Cerebellar nuclear complex (tissue), 1 donor: ENCODE measurements at places on chromosomes 4 and X.

DNA sequence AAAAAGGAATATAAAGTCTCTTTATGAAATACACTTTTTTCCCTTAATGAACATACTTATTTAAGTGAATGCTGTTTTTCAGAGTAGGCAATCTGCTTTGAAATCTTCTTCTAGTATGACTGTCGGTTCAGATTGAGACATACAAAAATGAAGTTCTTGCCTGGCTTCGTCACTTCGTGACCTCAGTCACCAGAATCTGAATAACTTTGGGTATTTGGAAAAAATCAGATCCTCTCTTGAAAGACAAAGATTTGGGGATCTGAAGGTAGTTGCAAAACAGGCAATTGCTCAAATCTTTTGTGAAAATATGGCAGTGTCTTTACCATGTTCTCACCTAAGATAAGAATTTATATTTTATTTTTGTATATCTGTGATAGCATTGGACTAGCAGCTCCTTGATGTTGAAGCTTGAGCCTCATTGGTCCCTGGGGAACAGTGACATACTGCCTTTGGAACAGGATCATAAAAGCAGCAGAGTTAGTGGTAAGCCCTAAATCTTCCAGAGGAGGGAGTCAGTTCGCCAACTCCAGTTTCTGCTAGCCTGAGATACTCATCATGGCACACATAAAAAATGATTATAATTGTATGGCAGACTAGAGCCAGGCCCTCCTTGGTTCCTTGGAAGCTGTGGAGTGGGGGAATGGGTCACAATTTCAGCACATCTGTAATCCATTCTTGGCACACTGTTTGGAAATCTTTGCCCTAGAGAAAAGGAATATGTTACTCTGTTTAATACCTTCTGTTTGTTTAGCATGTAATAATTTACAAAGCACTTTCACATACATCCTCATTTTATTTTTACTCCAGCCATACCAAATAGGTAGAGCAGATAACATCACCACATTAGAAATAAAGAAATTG, 5.0 kb downstream of the ARFIP1 start:
- DNase-seq: no peak

- no peak for DNase-seq
These were observed 12.9 kb downstream of the PDLIM3 start for GRCh38 chr4:185522451-185522850.

DNA sequence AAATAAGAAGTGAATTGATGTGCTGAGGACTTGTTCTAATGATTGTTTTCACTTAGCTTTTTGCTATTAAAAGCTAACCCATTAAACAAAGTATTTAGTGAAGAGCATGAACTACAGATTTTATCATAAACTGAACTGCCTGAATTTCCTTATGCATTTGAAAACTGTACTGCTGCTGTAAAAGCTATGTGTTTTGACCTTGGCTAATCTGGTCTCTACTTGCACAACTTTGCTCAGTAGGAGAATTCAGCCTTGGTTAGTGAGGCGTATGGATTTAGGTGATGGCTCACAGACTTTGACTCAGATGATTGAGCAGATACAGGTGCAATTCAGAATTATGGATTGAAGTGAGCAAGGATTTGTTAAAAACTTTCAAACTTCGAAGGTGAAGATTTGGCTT, 38.7 kb upstream of the FAT1 start:
- no peak for DNase-seq

GRCh38 chr4:46503739-46504138, 113.8 kb upstream of the GABRA2 start:
- no peak for DNase-seq

DNA sequence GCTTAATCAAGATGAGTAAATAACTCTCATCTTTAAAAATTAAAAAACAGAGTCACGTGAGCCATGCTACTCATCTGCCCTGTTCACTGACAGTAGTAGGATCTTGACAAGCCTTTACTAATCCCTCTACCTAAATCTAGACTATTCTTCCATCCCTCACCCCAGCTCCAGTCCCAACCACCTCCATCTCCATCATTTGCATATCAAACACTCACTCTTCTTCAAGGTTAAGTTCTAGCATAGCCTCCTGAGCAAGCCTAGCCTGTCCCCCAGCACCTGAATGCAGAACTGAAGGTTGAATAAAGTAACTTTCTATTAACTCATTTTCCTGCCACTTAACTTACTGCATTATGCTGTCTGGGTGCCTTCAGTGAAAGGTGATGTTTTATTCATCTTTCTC, 72.5 kb downstream of the YIPF7 start:
- no peak for DNase-seq

DNA sequence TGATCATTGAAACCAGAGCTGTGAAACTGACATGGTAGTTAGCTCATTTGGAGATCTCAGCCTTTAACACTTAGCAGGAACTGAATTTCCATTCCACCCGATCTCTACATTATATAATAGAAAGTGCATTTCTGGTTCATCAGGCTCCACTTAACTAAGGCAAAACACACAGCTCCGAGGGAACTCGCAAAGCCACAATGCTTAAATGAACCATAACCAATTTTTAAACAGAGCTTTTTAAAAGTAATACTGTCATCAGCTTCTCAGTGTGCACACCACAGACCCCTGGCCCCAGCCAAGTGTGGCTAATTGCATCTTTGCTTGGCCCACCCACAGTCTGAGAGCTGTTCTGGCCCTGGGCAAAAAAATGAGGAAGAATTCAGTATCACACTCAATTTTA, 66.1 kb downstream of the DCHS2 start:
- no peak for DNase-seq

DNA sequence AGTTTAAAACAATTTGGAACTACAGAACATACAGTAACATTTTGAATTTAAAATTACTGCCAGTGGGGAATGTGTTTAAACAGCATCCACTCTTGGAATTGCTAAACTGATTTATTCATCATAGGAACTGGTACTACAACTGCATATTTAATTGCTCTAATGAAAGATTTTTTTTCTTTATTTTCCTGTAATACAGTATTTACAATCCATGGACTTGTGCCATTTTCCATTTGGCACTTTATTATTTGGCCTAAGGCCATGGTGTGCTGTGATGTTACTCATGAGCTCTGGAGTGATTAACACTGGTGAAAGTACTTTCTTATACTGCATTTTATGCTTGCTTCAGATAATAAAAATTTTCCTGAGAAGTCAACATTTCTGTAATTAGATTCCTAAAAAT, 69.7 kb upstream of the NUDT6 start:
- no peak for DNase-seq

GRCh38 chr4:150126864-150127203, 48.6 kb downstream of the DCLK2 start:
- DNase-seq: no peak

- no peak for DNase-seq
These were observed 115.7 kb upstream of the LSM6 start for GRCh38 chr4:146059865-146060264.

- no peak for DNase-seq
These were observed 137.6 kb downstream of the TECRL start for GRCh38 chr4:64271601-64272081.

- no peak for DNase-seq
These were observed 21.1 kb downstream of the FHIP1A start for GRCh38 chr4:151429957-151430570.

DNA sequence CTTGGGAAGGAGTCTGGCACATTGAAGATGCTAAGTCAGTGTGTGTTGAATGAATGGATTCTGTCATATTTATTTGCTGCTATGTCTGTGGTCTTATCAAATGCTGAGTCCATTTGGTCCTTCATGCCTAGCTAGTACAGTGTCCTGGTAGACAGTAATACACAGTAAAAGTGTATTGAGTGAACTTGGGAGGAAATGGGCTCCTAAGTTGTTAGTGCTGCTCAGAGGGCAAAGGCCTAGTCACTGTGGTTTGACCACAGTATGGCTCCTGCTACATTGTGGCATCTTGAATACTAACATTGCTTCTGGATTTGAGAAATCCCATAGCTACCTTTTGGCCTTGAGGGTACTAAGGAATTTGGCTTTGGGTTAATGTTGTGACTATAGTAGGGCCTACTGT, 33.9 kb downstream of the MTM1 start:
- no peak for DNase-seq

DNA sequence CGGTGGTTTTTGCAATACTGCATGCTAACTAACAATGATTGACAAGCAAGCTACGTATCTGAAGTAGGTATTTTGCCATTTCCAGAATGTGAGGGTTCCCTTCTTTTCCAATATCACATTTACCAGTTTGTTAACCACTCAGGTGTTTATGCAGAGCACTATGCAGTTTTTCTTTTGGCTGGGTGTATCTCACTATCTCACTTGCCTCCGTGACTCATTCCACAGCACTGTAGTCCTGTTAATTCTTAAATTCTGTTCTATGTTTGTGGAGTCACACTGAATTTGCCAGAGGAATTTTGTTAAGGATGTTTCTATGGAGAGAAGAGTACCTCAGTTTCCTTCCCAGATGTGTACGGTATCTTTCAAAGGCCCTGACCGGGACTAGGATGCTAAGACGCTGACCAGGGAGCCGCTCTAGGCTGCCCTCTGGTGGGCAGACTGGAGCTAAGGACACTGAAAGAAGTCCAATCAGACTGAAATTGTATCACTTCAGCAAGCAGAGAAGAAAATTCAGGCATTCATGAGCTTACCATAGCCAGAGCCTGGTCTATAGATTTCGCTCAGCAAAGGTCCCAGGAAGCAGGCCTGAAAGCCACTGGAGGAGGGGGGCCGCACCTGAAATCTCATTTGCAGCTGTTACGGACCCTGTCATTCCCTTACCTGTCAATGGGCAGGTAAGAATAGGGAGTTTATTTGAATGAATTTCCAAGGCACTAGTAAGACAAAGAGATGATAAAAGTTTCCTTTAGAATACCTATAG, 388.4 kb upstream of the SPOCK3 start:
- no peak for DNase-seq

DNA sequence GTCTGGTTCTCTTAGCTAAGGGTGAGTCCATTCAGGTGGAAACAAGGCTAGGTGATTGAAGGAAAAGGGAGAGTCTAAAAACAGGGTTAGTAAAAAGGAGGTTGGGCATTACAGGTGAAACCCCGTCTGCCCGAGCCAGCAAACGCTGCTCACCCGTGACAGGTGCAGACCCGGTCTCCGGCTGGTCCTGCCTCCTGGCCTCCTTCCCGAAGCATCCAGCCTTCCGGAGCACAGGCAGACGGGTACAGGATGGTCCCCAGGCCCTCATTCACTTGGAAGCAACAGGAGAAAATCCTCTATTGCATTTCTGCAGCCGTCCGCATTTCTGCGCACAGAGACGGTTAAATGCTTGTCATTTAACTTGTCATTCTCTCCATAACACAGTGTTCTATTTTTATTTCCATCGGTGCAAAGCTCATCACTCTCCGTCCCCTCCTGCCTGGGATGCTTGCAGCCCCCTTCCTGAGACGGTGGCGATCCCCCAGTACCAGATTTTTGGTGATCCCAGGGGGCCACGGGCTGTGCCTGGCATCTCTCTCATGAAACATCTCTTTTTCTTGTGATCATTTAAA, 90.8 kb upstream of the PPP2R3B start:
- DNase-seq: no peak

DNA sequence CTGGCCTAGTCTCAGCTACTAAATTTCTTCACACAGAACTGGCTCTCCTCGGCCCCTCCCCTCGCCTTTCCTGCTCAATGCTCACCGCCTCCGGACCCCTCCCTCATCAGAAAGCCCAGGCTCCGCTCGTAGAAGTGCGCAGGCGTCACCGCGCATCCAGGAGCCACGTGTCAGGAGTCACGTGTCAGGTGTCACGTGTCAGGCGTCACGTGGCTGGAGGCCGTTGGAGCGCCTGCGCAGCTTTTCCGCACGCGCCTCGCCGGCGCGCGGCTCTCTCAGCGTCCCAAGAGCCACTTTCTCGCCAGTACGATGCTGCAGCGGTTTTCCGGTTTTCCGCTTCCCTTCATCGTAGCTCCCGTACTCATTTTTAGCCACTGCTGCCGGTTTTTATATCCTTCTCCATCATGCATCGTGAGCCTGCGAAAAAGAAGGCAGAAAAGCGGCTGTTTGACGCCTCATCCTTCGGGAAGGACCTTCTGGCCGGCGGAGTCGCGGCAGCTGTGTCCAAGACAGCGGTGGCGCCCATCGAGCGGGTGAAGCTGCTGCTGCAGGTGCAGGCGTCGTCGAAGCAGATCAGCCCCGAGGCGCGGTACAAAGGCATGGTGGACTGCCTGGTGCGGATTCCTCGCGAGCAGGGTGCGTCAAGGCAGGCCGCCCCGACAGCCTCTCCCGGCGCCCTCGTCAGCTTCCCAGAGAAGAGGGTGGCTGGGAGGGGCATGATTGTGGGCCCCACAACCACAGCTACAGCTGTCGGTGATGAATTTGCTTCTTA, at the start of gene SLC25A31:
SLC25A31 (plus strand) TSS at position 259 of the 772 bp plus-strand sequence; CDS start at position 405, 146 bp downstream.
- no peak for DNase-seq

GRCh38 chr4:21211846-21212245, 511.6 kb downstream of the PACRGL start:
- no peak for DNase-seq

- DNase-seq: no peak
These were observed 206.1 kb downstream of the PPP3CA start for GRCh38 chr4:101141230-101141629.

- no peak for DNase-seq
These were observed 36.5 kb downstream of the TBL1X start for GRCh38 chrX:9501362-9501761.

GRCh38 chr4:41212616-41213203, 1.6 kb downstream of the APBB2 start:
- no peak for DNase-seq

DNA sequence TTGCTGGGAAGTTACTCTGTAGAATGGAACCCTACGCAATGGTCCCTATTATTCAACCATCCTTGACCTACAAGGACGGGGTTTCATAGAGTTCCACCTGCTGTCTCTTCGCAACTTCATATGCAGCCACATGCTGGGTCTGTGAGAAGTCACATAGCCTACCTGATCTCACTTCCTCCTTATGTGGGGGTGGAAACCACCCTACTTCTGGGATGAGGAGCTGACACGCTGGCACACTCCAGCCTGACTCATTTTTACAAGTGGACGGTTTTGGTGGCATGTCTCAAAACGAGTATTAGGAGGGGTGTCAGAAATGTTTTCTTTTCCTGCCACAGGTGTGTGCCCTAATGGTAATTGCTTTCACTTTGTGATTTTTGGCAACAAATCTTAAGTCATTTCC, 36.8 kb upstream of the ARSD start:
- no peak for DNase-seq

DNA sequence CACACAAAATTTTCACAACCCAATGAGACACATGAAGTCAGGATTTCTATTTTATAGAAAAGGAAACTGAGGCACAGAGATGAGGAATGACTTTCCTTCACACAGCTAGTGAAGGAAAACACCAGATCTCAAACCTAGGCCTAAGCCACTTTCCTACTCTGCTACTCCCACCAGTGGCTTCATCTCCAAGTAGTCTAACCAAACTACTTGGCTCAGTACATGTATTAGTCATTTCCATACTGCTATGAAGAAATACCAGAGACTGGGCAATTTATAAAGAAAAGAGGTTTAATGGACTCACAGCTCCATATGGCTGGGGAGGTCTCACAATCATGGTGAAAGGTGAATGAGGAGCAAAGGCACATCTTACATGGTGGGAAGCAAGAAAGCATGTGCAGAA, 196.6 kb downstream of the EVC2 start:
- no peak for DNase-seq

DNA sequence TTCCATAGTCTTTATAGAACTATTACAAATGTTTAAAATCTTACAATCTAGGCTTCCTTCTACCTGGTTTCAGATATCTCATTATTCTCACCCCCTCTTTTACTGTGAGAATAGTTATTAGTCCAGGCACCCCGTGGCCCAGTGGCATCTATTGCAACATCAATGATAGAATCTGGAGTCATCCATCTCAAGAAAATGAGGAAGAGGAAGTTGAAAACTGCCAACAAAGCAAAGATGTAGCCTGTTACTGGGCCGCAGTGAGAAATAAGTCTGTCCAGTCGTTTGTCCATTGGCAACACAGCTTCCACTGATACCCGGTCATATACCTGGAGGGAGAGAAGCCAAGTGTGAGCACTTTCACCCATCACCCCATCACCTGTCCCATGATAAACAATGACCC, 6.0 kb upstream of the ASB11 start:
- DNase-seq: no peak
